CD4-positive, alpha-beta T cell treated with Interleukin-21 for 1 hour (primary cell): ENCODE measurements at places on chromosomes 16 and 17.
A peak's percentile ranks its signal among the peaks of the same experiment; 100 is the strongest.

- DNase-seq: no peak
Measured at GRCh38 chr16:29712809-29713208, 33.0 kb downstream of the C16orf54 start.

DNA sequence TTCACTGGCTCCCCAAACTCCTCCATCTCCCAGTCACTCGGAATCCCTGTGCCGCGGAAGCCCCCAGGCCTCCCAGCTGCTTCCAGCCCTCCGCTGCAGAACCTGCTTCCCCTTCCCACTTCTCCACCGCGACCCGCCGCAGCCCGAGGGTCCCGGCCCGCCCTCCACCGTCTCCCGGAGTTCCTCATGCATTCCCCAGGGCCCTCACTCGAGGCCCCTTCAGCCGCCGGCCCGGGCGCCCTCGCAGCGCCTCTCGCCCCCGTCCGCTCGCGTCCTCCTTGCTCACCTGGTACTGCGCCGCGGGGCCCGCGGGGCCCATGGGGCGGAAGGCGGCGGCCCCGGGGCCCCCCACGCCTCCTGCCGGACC lies 329 bp downstream of the SMARCD2 start:
- no peak for DNase-seq

- DNase-seq: no peak
Measured at GRCh38 chr17:59234631-59235030, 14.3 kb downstream of the GDPD1 start.

DNA sequence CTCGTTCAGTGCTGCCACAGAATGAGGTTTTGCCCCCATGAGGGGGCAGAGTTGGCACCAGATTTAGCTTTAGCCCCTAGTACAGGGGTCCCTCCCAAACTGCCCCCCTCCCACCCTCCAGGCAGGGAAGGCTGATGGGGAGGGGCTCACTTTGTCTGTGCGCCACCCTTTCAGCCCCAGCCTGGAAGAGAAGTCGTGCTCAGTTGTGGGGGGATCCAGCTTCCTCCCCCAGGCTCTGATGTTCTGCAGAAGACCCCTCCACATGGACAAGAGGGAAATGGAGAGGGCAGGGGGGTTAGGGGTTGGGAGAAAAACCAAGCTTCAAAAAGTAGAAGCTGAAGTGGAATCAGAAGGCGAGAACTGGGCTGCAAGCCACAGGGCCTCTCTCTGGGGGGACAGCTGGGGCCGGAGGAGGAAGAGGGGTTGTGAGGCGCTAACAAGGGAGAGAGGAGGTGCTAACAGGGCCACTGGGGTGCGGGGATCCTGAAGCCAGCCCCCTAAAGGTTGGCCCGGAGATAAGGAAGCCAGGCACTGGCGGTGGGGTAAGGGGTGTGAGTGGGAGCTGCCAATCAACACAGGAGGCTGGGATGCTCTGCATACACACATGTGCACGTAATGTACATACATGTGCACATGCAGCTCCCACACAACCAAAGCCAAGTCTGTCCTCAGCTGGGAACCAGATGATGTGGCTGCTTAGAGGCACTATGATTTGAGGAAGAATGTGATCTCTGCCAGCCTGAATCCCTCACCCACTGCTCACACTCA lies 7.0 kb upstream of the TMEM92 start:
- DNase-seq: no peak

- DNase-seq: no peak
Measured at GRCh38 chr16:89274561-89275283, 57.2 kb downstream of the ZNF778 start.

DNA sequence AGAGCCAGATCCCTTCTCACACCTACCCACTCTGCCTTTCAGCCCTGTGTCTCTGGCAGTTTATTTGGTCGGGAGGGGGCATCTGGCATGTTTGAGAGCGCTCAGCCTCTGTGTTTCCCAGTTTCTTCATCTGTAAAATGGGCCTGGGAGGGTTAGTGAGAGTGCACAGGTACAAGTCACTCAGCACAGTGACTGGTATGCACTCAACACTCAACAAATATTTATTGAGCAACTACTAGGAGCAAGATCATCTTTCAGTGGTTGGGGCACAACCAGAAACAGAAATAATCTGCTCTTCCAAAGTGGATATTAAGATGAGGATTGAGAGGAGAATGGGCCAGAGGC lies 13.7 kb upstream of the SRCIN1 start:
- DNase-seq: no peak

- no peak for DNase-seq
Measured at GRCh38 chr17:61227866-61228265, 171.8 kb upstream of the TBX2 start.

GRCh38 chr16:15782573-15783365 lies 74.1 kb downstream of the MYH11 start:
- DNase-seq: no peak

DNA sequence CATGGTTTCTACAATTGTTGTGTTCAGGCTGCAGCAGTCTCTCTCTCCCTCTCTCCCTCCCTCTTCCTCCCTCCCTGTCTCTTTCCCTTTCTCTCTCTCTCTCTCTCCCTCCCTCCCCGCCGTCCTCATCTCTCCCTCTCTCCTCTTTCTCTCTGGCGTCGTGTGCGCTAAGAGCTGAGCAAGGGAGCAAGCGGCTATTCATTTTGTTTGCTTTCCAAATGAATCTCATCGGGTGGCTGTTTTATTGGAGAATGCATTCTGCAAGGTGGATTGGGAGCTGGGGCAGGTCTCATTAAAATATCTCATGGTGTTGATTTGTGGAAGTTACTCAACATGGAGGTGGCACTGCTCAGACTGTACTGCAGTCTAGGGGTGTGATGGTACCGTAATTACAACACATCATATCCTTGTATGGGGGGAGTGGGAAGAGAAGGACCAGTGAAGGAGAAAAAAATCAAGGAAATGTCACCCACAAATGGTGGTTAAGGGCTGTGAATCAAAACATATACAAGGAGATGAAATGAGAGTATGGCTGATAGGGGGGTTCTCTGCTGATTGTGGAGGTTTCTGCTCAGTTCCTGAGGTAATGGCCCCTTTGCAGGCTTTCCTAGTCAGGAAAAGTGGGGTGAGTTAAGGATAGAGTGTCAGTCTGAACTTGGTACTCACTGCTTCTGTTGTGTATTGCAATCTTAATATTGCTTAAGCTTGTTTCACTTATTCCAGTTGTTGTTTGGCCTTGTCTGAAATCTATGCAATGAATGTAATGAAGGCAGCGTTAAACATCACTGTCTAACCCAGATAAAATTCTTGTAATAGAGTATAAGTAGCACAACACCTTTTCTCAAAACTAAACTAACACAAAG lies 2.7 kb downstream of the MSL1 start:
- no peak for DNase-seq

- no peak for DNase-seq
Measured at GRCh38 chr17:19686400-19687090, 29.8 kb downstream of the SLC47A2 start.

DNA sequence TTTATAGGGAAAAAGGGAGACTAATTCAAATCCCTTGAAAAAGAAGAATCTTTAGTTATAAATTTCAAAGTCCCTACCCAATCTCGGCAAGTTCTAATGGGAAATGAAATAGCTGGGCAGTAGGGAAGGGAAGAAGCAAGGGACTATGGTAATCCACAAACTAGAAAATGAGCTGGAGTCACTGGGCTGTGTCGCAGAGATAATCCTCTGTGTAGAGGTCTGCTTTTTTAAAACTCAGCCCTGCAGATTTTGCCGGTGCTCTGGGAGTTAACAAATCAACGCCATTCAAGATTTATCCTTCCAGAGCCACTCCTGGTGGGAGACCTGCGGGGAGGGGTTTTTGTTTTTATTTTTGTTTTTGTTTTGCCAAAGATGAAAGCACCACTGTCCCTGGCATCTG lies 20.8 kb downstream of the SNX11 start:
- no peak for DNase-seq

DNA sequence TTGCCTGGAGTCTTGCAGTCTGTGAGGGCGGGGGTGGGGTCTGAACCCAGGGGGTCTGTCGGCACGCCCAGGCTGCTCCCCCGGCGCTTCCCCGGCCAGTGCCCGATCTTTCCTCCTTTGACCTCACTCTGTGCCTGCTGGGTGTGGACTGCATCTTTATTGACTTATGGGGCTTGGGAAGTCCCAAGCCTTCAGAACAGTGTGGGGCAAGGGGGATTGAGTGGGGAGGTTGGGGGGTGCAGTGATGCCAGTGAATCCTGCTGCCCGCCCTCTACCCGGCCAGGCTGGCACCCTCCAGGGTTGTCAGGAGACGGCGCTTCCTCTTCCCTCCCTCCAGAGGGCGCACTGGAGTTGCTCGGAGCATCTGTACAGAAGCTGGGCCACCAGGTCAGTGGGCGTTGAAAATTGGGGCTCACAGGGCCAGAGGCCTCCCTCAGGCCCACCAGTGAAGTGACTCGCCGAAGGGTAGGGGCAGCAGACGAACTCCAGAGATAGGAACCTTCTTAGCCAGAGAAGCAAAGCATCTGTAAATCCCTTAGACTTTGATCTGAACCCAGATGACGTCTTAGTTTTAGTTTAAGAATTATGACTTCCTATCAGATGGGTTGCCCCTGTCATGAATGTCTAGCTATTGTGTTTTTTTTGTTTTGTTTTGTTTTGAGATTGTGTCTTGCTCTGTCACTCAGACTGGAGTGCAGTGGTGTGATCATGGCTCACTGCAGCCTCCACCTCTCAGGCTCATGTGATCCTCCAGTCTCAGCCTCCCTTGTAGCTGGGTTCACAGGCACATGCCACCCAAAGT lies 184.8 kb upstream of the CIBAR2 start:
- DNase-seq: peak; percentile 42

- no peak for DNase-seq
Measured at GRCh38 chr17:43400943-43401717, 2.3 kb downstream of the ARL4D start.

GRCh38 chr16:19708296-19709205 lies 9.5 kb downstream of the KNOP1 start:
- DNase-seq: no peak

GRCh38 chr17:50213026-50214022 lies 11.9 kb upstream of the COL1A1 start:
- DNase-seq: peak; percentile 47

DNA sequence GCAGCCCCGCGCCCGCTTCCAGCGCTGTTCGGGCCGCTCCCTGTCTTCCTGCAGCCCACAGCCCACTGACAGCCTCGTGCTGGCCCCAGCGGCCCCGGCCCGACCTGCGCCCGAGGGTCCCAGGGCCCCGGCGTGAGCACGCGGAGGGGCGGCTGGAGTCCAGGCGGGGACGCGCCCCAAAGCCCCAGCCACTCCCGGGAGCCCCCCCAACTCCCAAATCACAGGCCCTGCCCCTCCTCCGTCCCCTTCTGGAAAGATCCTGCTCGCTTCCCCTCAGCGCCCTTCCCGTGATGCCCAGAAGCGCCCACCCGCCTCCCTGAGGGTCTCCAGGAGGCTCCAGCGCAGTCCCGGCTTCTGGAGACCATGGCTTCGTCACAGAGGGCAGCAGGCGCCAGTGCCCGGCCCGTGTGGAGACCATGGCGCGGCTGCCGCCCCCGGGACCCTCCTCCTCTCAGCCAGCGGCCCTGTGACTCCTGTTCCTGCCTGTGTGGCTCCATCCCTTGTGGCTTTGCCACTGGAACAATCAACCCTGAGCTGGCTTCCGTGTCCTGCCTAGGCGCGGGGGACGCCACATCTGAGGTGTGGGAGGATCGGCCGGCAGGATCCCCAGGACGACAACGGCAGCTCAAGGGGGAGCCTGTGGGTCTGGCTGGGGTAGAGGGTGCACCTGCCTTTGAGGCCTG lies 3.9 kb downstream of the UTS2R start:
- DNase-seq: no peak

DNA sequence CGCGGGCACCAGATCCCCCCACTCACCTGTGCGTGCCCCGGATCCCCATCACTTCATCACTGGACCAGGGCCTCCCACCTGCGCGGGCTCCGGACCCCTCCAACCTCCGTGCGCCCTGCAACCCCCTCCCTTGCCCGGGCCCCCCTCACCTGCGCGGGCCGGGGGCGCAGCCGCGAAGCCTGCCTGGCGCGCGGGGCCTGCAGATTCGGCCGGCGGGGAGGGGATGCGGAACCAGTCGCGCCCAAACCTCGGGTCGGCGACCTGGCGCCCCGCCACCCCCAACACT lies 202 bp downstream of the CEP131 start:
- DNase-seq: no peak

DNA sequence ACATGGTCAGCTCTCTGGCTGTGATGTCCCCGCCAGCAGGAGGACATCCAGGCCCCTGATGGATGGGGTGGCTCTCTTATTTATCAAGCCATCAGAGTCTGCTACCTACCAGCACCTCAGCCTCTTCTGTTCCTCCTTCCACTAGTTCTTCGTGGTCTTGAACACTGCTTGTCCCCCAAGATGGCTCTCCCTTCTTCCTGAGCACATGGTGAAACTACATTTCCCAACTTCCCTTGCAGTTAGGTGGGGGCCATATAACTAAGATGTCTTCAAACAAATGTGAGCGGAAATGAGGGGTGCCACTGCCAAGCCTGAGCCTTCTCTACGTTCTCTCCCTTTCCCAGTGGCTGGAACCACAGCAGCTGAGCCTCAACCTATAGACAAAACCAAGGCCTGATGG lies 29.8 kb upstream of the CCDC182 start:
- DNase-seq: no peak

DNA sequence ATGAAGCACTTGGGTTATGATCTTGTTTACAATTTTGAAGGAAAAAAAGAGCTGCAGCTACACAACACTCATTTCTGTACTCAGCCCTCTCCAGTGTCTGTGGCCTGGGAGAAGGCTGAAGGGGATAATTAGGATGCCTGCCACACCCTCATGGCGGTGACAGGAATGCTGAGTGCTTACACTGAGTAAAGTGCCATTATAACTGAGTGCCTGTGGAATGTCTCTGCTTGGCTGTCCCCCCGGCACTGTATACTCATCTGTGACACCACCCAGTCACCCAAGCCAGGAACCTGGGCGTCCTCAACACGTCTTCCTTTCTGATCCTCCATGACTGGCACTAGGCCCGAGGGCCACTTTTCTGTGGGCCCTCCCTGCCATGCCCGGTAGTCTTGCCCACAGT lies 3.5 kb upstream of the MRPL38 start:
- DNase-seq: no peak

DNA sequence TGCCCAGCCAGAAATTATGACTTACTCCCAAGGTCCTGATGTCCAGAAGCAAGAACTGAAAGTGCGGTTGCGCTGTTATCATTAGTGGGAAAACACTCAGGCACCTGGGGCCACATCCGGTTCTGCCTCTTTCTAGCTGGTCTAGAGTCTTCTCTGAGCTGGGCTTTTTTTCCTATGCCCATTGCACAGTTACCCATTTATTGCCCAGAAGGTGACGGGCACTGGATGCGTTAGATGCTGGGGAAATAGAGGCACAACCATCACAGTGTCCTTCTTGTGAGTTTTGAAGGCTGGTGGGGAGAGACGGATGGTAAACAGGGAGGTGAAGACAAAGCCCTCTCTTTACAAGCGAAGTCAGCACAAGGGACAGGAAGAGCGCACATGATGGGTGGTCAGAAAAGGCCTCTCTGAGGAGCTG lies 37.7 kb downstream of the PLCG2 start:
- no peak for DNase-seq

DNA sequence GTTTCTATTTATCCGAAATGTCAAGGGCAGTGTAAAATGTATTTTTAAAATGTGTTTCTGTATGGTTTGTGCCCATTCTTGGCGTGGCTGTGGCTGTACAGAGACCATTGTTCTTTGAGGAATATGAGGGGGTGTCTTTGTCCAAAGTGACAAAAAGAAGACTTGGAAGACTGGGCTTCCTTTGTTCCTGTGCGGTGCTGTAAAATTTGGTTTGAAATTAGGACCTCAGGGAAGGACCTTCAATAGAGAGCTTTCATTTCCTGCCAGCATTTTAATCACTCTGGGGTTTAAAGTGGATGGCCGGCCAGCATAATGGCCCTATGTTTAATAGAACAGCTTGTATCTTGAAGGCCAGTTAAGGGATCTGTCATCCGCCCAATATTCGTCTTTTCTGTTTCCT lies 190.1 kb upstream of the TBX2 start:
- no peak for DNase-seq

- DNase-seq: no peak
Measured at GRCh38 chr17:50036455-50037261, 19.3 kb upstream of the ITGA3 start.
